Stomach (tissue), 19 donors: ENCODE measurements at places on chromosomes 16 and 17.

GRCh38 chr17:74568106-74568873 lies 981 bp upstream of the CD300H start:
- no peak for DNase-seq

GRCh38 chr16:57810197-57811031 lies 8.1 kb upstream of the KIFC3 start:
- peak; percentile 90 for DNase-seq

DNA sequence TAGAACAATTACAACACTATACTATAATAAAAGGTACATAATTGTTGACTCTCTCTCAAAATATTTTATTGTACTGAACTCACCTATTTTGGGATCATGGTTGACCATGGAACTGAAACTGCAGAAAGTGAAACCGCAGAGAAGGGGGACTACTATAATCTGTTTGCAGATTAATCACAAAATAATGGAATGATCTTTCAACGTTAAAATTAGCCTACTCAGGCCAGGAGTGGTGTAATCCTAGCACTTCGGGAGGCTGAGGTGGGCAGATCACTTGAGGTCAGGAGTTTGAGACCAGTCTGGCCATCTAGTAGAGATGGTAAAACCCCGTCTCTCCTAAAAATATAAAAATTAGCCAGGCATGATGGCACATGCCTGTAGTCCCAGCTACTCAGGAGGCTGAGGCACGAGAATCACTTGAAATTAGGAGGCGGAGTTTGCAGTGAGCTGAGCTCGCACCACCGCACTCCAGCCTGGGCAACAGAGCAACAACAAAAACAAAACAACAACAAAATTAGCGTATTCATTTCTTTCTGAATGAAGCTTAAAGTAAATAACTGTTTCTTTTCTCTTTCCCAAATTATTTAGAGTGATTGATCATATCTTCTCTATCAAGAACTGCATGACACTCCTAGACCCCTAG lies 45.6 kb downstream of the IKZF3 start:
- no peak for DNase-seq

- DNase-seq: no peak
Observed at GRCh38 chr16:54453871-54454270, 167.3 kb upstream of the IRX3 start.

DNA sequence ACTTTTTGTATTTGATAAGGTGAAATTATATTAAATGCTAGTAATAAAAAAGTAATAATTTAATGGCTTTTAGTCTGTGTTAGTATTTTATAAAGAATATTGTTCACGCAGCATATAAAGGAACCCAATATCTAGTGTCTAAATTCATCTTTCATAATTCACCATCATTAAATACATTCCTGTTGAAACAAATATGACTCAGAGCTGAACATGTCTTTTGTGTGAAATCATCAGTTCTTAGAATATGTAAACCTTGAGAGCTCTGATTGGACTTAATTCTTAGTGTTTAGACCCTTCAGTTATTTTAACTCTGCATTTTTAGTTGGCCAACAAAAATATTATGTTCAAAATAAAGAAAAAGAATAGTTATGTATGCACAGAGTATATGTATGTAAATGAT lies 71.8 kb downstream of the ABHD15 start:
- no peak for DNase-seq

DNA sequence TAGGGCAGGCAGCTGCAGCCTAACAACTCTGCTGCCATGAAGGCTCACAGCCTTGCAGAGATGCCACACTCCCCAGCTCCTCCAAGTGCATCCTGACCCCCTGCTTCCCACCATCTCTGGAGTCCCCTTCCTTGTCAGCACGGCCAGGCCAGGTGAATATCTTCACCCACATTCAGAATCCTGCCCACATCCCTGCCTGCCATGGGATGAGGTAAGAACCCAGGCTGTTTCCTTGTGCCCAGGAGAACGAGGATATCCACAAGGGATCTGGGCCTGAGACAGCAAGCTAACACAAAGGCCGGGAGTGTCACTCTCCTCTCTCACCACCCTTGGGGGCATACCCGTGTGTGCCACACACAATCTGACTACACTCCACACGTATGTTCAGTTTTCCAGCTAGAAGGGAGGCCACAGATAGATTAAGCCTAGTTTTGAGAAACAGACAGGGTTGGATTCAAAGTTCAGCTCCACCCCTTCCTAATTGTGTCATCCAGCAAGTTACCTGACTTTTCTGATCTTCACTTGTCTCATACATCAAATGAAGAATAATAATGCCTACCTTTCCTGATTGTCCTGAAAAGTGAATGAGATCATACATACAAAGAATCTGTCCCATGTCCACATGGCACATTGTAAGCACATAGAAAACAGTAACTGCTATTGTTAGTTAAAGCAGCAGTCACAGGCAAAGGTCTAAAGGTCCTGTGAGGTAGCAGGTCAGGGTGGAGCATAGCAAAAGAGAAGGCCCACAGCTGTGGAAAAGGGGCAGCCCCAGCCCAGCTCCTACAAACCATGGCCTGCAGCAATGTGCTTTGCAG lies 17.4 kb upstream of the SUPT4H1 start:
- DNase-seq: peak; percentile 59

- peak; percentile 85 for DNase-seq
Observed at GRCh38 chr17:2075336-2076086, 20.6 kb downstream of the HIC1 start.

DNA sequence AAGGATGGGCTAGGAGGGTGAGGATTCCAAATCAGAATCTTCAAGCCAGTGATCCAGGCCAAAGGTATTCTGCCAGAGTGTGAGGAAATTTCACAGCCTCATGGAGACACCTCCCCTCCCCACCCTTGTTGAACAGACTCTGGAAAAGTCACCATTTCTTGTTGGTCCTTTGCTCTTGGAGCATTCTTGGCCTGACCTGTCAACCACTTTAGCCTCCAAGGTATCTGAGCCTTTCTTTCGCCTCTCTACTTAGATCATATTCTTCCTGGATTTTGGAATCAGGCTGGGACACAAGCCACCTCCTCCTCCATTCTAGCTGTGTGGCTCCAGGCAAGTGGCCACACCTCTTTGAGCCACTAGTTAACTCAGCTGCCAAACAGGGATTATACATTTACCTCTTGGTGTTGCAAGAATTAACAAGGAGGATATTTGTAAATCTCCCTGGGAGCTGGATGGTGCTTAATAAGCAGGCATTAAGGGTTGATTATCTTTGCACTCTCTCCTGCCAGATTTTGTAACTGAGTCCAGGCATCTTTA lies 193.5 kb downstream of the WWOX start:
- no peak for DNase-seq

DNA sequence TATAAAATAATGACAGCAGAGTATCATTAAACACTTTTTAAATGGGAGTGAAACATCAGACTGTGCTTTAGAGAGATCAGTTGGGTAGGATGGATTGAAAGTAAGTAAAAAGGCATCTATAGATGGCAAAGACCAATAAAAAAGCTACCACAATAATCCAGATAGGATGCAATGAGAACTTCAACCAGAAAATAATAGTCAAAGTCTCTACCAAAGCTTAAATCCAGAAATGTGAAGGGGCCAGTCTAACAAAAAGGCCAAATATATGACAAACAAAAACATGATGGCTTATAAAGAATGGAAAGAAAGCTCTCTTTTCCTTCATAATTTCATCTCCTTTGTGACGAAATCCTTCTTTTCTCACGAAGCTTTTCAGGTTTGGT lies 12.3 kb downstream of the KANSL1 start:
- DNase-seq: no peak

DNA sequence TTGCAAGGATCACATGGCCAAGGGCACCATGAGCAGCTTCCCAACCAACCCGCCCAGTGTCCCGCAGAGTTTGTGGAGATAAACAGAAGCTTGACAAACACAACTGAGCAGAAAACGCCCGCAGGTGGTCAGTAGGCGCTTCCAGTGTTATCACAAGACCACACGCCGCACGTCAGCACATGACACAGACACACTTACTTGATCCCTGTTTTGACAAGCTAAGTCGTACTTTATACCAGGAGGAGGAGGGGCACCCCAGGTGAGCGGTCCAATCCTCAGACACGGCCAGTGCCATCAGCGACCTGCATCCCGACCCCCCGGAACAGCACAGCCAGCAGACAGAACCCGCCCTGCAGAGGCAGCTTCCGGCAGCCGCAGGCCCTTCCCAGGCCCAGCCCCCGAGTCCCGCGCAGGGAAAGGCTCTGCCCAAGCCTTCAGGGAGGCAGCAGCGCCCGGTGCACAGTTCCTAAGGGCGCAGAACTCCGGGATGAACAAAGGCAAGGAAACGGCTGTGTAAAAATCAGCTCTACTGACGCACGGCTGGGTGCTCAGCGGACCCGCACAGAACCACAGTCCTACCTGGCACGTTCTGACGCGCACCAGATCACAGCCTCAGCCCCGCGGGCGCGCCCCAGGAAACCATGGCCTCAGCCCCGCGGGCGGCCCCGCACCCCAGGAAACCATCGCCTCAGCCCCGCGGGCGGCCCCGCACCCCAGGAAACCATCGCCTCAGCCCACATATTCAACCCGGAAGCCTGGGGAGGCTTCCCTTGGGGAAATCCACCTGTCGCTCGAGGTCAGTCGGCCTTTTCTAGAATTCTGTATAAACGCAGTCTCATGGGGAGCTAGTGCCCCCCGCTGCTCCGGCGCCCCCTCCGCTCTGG lies 27.8 kb downstream of the AXIN1 start:
- DNase-seq: no peak

DNA sequence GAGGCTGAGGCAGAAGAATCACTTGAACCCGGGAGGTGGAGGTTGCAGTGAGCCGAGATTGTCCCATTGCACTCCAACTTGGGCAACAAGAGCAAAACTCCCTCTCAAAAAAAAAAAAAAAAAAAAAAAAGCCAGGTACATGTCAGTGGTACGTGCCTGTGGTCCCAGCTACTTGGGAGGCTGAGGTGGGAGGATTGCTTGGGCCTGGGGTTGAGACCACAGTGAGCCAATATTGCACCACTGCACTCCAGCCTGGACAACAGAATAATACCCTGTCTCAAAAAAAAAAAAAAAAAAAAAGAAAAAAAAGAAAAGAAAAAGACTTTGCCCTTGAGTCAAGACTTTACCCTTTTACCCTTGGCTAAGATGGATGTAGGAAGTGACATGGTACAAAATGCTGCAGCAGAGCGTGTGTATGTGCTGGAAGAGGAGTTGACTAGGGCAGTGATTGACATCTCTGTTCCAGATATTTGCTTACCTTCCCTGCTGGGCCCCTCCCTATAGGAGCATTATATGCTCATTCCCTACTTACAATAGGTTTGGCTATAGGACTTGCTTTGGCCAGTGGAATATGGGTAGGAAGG lies 10.6 kb downstream of the STX4 start:
- no peak for DNase-seq

- DNase-seq: no peak
Observed at GRCh38 chr16:84893849-84894599, 74.2 kb downstream of the CRISPLD2 start.

DNA sequence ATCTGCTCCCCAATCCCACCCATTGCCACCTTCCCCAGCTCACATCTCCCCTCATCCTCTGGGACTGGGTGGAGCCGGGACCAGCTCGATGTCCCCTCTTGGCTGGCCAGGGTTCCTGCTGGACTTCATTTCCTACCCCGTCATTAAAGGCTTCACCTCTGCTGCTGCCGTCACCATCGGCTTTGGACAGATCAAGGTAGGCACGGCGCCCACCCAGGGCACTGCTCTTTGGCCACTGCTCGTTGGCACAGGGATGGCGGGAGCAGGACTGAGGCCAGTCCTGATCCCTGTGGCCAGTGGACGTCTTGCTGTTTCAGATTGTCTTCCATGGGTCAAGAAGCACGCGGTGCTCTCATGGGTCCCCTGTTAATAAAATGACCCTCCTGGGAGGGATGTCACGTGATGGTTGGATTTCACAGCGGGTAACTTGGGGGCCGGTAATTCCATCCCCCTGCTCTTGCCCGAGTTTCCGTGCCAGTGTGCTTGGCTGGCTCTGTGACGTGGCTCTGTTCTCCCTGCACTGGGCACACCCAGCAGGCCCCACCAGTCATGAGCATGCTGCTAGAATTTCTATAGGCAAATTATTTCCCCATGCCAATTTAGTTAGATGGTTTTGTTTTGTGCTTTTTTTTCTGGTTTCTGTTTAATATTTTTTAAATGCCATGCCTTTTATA lies 3.1 kb downstream of the SLC26A11 start:
- DNase-seq: no peak

GRCh38 chr16:4140652-4141051 lies 24.4 kb upstream of the ADCY9 start:
- peak; percentile 18 for DNase-seq

DNA sequence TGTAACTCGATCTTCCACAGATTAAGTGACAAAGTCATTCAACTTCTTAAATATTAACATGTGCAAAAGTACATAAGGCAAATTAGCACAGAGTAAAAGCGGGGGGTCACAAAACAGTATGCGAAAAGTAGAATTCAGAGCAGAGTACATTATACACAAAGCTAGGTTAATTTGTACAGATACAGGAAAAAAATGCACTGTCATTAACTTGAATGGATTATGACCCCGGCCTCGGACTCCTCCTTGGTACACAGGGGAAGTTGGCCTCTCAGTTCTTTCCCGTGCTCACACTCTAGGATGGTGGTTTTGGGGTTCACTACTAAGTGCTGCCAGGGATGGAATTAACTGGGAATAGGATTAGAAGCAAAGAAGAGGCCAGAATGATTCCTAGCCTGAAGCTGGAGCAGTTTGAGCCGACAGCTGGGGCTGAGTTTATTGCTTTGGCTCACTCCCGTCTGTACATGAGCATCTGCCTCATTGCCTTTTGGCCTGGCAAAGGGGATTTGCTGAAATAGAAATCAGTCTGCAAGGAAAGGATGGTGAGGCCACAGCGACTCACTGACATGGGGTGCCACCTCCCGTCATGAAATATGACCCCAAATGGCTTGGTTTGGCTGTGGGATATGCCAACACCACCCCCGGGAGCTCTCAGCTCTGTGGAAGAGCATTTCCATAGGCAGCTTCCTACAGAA lies 23.6 kb downstream of the NTN1 start:
- DNase-seq: no peak

GRCh38 chr17:77306048-77306789 lies 165.4 kb downstream of the SEC14L1 start:
- DNase-seq: no peak

- peak; percentile 94 for DNase-seq
Observed at GRCh38 chr16:67660564-67661028, at the start of gene PARD6A. TSS of gene PARD6A (plus strand) at chr16:67660960. CDS start at chr16:67661039, 79 bp downstream.

DNA sequence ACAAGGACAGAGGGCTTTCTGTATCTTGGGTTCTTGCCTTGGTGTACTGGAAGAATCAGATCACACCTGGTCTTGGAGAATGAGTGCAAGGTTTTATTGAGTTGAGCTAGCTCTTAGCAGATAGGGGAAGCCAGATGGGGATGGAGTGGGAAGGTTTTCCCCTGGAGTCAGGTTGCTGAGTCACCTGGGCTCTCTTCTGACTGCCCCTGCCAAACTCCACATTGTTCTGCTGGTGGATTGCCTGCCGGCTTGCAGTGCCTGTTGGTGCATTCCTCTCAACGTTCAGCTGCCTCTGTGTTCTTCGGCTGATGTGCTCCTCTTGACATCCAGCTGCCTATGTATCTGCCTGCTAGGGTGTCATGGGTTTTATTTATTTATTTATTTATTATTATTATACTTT lies 1431.1 kb downstream of the CDH8 start:
- no peak for DNase-seq

- no peak for DNase-seq
Observed at GRCh38 chr16:8908810-8909468, 26.8 kb downstream of the LITAFD start.

- no peak for DNase-seq
Observed at GRCh38 chr17:45366049-45366448, 49.2 kb upstream of the MAP3K14 start.
